ENCODE measurements at places on chromosomes 2 and 18.
A peak's percentile ranks its signal among the peaks of the same experiment; 100 is the strongest.

- DNase-seq, result no peak
Measured at GRCh38 chr2:159073256-159073655, 104.8 kb downstream of the TANC1 start.

- DNase-seq, result no peak
Measured at GRCh38 chr2:201358684-201359083, 1.5 kb upstream of the FLACC1 start.

DNA sequence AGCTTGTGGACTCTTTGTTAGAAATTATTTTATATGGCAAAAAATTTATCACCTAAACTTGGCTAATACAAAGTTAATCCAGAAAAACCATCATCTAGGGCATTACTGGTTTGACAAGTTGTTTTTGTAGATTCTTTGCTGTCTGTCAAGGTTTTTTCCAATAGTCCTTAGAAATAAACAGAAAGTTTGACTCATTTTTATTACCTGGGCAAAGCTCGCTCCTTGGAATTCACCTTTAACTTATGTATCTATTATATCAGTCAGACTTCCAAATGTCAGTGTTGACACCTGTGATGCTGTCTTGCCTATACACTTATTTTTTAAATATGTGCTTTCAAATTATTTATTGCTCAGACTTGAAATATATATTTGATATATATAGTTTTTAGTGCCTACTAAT, 21.7 kb downstream of the LAMA3 start:
- DNase-seq, result no peak

DNA sequence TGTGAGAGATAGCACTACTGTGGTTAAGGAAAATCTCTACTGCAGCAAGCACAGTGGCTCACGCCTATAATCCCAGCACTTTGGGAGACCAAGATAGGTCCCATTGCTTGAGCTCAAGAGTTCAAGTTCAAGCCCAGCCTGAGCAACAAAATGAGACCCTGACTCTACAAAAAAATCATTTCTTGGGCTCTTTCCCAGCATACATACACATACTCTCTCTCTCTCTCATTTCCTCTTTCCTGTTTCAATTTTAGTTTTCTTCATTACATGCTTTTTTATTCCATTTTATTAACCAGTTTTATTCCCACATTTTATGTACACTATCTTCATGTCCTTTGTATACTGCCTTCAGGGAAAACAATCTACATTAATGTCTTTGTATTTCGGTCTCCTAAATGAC, 14.6 kb downstream of the WDR33 start:
- no peak for DNase-seq

- DNase-seq, result no peak
Measured at GRCh38 chr2:170747921-170748320, 22.3 kb upstream of the ERICH2 start.

DNA sequence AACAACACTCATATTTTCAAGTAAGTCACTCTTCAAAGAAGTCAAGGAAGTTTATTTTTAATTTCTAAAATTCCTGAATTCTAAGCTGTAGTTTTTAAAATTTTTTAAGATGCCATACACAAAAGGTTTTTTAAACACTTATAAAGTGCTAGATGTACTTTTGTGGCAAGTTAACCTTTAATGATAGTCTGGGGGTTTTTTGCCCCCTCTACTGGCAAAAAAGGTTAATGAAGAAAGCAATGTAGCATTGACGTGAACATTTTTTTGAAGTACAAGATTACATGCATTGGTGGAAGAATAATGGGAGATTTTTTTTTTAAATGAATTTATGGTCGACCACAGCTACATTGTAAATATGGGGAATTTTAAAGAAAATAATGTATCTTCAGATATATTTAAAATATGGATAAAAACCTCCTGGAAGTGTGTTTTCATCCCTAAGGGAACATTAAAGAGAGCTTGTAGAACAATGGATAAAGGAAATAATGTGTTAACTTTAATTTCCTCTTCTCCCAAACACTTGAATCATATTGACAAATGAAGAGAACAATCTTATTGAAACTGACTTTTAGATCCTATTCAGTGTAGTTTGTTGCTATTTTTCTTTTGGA, 12.6 kb downstream of the ITPRID2 start:
- peak; percentile 25 for DNase-seq

- no peak for DNase-seq
Measured at GRCh38 chr2:73564986-73565385, 77.2 kb downstream of the NAT8 start.

- no peak for DNase-seq
Measured at GRCh38 chr18:56570978-56571377, 67.4 kb downstream of the TXNL1 start.

- no peak for DNase-seq
Measured at GRCh38 chr18:41099451-41099850, 855.6 kb upstream of the PIK3C3 start.

DNA sequence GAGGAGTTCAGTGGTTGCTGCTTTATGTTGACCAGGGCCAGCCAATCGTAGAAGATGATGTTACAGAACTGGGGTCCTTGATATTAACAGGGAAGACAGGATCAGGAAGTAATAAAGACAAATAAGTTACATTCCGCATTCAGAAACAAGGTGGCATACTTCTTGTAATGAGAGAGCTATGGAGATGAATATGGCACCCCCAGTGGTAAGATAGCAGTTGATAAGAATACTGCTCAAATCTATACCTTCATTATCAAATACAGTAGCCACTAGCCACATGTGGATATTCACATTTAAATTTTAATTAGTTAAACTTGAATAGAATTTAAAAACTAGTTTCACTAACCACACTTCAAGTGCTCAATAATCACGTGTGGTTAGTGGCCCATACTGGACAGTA, 290.4 kb upstream of the RBMS1 start:
- no peak for DNase-seq

DNA sequence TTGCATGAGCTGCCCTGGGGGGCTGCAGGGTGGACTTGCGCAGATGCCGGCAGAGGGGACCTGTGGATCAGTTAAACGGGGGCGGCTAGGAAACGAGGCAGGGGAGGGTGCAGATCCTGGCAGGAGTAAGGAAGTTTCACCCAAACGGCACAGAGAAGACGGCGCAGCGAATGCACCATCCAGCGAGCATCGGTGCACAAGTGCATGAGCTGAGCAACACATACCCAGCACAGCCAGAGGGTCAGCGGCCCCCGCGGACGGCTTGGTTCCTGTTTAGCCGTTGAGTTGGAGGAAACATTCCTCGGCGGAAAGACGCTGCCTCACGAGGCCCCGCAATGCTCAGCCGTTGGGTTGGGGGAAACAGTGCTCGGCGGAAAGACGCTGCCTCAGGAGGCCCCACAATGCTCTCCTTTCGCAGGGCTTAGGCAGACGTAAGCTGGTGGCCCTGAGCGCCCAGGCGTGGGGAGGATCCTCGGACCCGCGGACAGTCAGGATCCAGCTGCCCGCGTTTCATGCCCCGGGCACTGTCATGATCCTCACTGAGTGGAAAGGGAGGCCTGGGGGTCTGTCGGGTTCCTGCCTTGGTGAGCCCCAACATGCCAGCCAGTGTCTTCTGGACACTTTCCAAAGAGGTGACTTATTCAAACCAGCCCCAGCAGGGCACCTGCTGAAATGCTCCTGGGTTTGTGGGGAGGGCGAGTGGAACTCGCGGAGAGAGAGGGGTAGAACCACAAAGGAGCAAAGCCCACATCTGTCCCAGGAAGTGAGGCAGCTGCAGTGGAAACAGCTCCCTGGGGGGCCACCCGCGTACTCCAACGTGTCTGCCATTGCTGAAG, 86.3 kb downstream of the NDUFA10 start:
- DNase-seq, result no peak

DNA sequence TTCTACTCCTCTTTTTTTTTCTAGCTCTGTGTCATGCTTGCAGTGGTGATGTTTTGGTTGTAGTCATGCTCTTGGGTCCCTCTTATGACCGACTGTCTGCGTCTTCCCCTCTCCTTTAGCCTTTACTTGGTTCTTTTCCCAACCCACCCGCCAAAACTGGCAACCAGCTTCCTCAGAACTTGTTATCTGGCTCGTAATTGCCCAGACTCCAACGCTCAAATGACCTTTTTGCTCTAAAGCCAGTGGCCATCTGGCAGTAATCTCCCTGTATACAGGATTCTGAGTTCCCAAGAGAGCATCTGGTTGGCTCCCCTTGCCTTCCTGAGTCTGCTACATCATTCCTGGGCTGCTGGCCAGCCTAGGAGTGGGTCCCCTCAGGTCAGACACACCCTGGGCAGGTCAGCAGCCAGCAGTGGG, 147.2 kb downstream of the MGAT5 start:
- no peak for DNase-seq

DNA sequence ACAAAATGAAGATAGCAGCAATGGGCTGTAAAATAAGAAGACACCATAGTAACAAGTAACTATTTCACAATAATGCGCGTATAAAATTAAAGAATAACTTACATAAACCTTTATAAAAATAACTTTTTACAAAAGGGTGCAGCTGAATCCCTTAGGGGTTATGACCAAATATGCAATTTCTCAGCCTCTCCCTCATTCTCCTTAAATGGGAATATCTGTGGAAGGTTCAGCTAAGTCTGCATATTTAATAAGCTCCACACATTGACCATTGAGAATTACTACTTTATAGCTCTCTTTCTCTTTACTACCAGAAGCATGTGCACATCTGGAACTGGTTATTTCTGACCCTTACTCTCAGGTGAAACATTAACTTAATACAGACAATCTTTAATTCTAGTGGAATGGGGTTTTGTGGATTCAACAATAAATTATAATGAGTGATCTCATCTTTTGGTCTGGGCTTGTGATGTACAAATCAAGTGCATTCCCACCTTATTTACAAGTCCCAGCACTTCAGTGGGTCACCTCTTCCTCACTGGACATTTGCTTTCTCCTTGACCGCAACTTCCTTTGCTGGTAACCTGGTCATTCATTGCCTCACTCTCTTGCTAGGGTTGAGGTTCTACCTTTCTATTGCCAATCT, 15.7 kb downstream of the ARHGAP15 start:
- DNase-seq, result no peak

DNA sequence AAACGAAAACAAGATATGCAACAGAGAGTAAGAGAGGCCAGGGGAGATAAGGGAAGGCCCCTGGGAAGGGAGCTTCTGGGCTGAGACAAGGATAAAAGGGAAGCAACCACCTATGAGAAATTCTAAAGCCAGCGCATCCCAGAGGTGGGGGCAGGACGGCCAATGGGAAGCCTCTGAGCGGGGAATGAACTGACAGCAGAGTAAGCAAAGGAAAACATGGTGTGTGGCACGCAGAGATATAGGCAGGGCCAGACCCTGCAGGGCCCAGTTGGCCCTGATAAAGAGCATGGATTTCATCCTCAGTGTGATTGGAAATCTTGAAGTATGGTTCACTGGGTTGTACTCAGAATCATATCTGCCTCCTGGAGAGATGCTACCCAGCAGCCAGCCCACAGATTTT, 78.7 kb downstream of the IRS1 start:
- DNase-seq, result no peak

GRCh38 chr2:125092276-125093009, 1067.4 kb downstream of the CNTNAP5 start:
- no peak for DNase-seq

- peak; percentile 75 for DNase-seq
Measured at GRCh38 chr2:177758591-177759371, 313.8 kb downstream of the PDE11A start.

DNA sequence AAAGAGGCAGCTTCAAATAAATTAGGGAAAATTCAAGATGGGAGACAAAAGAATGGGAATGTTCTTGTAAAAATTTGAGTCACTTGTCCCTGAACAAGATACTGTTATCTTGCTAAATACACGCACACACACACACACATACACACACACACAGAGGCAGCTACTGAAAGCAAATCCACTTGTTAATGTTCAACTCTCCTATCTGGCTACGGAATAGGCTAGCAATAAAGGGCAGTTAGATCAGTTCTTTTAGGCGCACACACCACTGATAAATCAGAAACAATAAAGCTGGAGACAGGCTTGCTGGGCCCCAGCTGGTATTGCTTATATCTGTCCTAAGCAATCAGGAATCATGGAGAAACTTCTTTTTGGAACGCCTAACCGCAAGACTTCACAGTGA, 461.6 kb downstream of the BCL11A start:
- DNase-seq, result no peak

DNA sequence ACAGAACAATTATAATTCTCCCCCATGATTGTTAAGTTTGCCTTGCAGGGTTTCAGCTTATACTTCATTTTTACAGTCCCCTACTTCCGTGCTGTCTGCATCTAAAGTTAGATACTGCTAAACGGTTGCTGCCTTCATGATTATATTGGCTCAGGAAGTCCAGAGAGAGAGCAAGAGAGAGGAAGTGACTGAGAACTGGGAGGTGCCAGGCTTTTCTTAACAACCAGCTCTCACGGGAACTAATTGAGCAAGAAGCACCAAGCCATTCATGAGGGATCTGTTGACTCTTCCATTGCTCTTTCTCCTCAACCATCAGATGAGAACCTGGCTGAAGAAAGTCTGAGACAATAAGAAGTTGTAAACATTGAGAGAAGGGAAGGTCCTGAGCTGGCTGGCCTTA, 125.5 kb upstream of the SIX2 start:
- peak; percentile 9 for DNase-seq

DNA sequence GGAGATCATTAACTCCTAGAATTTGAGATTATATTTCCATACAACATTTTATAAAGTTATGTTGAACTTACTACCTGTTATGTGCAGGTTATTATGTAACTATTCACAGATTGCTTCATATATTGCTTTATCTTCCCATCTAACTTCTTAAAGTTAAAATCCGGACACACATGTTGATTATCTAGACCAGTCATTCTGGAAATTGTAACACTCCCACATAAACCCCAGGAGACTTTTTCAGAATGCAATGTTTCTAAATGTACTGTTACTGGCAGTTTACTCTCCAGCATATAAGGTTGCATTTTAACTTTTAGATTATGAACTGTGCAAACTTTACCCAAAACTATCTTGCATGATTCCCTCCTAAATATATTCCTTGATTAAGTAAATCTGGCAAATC, 70.5 kb upstream of the FAM117B start:
- DNase-seq, result no peak

GRCh38 chr2:55879976-55880375, 43.6 kb downstream of the EFEMP1 start:
- DNase-seq, result no peak

GRCh38 chr2:46970334-46971288, 55.0 kb upstream of the MCFD2 start:
- DNase-seq, result no peak

GRCh38 chr2:144707736-144708326, 187.9 kb upstream of the ZEB2 start:
- DNase-seq, result no peak

GRCh38 chr2:168348076-168348475, 100.7 kb upstream of the STK39 start:
- DNase-seq, result no peak
